ENCODE measurements at places on chromosomes 4 and X. TPM values are rescaled to one million over a fixed set of nuclear protein-coding genes. Genes with fewer than 3 reads are reported as not detected.

DNA sequence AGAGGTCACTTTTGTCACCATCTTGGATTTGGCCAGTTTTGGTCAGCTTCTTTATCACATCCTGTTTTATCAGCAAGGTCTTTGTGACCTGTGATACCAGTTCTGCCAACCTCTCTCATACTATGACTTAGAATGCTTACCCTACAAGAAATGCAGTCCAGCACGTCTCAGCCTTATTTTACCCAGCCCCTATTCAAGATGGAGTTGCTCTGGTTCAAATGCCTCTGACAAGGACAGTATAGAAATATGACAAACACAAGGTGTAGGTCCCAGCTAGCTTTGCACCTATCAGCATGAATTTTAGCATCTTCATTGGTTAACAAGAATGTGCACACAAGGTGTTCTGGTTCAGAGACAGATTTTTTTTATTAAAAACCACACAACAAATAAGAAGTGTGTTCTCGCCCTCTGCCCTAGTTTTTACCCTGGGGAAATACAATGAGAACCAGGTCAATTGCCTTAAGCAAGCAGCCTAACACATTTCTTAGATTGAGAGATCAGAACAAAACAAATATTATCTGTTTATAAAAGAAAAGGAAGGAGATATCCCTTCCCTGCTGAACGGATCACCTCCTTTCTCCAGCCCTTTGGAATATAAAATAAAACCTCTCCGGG lies 962.3 kb upstream of the PRKX start:
- DNase-seq: no peak

DNA sequence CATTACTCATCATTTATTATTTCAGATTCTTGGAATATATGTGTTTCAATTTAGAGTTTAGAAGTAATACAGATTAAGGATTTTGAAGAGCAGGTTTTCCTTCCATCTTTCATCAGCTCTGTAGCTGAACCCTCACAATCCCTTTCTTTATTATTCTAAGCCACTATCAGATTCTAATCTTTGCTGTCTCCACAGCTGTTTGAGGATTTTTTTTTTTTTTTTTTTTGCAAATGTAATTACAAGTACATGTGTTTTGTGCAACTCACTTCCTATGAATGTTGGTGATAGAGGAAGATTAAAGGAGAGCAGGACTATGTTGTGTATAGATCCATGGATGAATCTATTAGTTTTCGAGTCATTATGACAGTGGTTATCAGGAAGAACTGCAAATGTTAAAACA lies 87.4 kb upstream of the TENM3 start:
- no peak for DNase-seq

- DNase-seq: peak; percentile 2
Observed at GRCh38 chr4:38002451-38003071, 42.4 kb downstream of the PTTG2 start.

- DNase-seq: peak; percentile 45
Observed at GRCh38 chrX:15956681-15957080, 102.1 kb upstream of the AP1S2 start.

- DNase-seq: no peak
Observed at GRCh38 chrX:153776120-153776599, 4.7 kb upstream of the SRPK3 start.

DNA sequence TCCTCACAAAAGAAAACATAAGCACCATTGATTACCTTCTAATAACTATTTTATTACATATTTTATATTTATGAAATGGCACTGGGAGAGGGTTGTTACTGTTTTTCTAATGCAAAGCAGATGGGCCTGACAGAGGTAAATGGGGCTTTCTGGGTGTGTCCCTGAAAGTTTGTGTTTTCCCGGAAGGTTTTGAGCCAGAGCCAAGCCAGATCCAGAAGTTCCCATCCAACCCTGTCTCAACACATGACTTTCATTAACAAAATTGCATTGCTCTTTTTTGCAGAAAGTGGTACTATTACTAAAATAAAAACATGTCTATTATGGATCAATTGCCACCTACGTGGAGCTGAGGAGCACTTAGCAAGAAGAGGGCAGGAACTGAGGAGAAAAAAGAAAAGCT lies 181.3 kb downstream of the RAB28 start:
- DNase-seq: peak; percentile 40

GRCh38 chr4:140789759-140790158 lies 33.6 kb upstream of the TBC1D9 start:
- peak; percentile 28 for DNase-seq

DNA sequence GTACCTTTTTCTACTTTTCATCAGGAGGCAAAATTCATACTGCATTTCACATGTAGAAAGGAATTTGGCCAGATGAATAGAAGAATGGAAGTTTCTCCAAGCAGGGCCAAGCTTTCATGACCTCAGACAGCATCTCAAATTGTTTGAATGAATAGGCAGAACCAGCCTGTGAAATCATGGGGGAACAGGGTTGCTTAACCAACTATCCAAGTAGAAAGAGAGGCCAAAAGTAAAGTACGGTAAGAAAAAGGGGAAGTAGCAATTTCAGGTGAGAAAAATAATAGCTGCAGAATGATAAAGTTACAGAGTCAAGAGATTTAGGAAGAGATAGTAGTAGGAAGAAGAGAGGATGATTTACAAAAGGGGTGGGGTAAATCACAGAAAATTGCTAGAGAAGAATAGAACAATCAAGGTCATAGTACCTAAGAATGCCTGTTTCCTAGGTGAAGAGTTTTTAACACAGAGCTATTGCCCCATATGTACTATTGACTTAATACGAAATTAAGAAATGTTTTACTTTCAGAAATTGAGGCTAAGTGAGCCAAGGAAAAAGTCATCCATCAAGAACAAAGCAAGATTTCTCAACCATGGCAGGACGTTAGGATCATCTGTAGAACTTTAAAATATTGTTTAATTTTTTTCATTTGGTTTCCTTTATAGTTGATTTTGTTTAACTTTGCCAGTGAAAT lies 177.1 kb upstream of the TET2 start:
- no peak for DNase-seq

DNA sequence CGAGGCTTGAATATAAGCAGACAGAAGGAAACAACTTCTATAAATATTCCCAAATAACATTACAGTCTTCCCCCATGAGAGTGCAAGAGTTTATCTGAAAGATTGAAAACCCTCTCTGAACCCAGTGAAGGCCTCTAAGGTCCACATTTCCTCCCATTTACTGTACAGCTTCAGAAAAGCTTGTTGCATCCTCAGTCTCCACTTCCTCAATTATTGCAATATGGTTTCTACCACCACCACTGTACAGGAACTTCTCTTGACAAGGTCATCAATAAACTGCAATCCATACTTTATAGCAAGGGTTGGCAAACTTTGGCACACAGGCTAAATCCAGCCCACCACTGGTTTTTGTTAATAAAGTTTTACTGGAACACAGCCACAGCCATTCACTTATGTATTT lies 239.0 kb downstream of the THOC2 start:
- DNase-seq: no peak

- DNase-seq: peak; percentile 60
Observed at GRCh38 chrX:47143894-47144625, 442 bp downstream of the NDUFB11 start.

- DNase-seq: no peak
Observed at GRCh38 chr4:28427306-28428085, 1566.9 kb downstream of the STIM2 start.

The FAM120C gene
- total RNA-seq: 4.5 TPM

The CFI gene
- total RNA-seq: not detected

The VCX3A gene
- total RNA-seq: not detected

The ZNF732 gene
- total RNA-seq: 0.11 TPM

The AWAT2 gene
- total RNA-seq: not detected

The GPC4 gene
- total RNA-seq: 1.9 TPM

Measured in GM23248 (cell line).